ENCODE measurements at places on chromosomes 4 and X.

DNA sequence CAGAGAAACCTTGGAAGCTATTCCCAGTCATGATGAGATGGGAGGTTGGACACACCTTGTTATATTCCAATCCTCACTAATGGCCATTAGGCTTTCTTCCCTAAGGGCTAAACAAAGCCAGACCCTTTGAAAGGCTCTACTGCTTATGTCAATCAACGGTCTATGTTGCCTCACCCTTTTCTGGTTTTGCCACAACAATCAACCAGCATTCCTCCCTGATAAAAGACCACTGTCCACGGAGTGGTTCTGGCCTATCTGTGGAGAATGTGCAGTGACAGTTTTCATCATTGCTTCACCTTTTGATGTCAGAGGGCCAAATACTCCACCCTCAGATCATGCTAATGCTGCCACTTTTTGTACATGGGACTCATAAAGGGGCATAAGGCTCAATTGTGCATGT lies 913.4 kb downstream of the RPA4 start:
- no peak for DNase-seq

GRCh38 chr4:113675731-113676697 lies 85.5 kb downstream of the CAMK2D start:
- DNase-seq: no peak

DNA sequence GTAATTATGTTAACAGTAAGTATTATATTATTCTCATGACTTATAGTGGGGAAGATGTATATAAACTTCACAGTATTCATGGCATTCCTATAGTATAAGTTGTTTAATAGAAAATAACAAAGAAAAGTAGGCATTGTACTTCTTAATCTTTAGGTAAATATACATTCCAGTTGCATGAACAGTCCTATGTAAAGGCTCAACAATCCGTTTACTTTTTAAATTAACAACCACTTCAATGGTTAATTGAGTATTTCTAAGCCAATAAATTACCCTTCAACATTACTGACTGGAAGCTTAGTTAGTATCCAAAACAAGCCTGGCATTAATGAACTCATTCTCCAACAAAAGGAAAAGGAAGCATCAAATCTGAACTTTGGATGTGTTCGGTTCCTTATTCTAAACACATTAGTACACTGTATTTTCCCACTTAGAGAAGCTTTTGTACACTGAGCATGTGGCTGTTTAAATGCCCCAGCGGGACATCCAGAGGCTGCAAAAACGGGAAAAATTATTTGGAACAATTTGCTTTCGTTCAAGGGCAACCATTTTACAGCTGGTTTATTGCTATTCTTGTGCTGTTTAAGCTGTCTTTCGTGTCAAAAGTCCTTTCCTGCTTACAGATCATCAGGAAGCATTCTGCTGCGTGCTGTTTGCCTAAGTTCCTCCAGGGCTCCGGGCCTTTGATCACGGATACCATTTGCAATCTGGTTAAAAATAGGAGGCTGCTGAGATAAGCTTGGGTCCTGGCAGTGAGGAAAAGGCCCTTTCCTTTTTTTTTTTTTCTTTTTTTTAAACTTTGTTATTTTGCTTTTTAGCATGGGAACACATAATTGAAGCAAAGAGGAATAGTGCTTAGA lies 460.3 kb downstream of the SPRY1 start:
- DNase-seq: no peak

- DNase-seq: no peak
Observed at GRCh38 chr4:52852711-52853110, 9.4 kb upstream of the RASL11B start.

DNA sequence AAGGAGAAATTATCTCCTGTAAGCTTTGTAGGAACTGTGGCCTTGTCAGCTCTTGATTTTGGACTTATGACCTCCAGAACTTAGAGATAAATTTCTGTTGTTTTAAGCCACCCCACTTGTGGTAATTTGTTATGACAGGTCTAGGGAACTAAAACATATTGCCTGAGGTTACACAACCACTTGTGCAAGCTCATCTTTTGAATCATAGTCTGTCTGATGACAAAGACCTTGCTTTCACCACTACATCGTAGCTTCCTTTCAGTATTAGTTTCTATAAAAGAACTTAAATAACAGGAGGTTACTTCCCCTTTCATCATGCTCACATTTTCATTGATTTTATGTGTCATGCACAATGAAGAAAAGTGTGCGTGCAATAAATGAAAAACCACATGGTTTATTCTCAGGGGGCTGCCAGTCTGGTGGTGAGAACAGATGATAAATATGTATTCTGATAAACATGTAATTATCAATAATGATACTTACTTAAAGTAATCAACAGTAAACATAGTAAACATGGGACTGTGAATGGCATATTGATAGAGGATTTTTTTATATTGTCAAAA lies 690.0 kb upstream of the HS3ST1 start:
- no peak for DNase-seq

GRCh38 chr4:22338796-22339195 lies 177.1 kb downstream of the ADGRA3 start:
- no peak for DNase-seq

GRCh38 chr4:7792616-7793015 lies 147.0 kb downstream of the AFAP1 start:
- DNase-seq: no peak

GRCh38 chr4:158121161-158121579 lies 51.7 kb downstream of the GASK1B start:
- no peak for DNase-seq

DNA sequence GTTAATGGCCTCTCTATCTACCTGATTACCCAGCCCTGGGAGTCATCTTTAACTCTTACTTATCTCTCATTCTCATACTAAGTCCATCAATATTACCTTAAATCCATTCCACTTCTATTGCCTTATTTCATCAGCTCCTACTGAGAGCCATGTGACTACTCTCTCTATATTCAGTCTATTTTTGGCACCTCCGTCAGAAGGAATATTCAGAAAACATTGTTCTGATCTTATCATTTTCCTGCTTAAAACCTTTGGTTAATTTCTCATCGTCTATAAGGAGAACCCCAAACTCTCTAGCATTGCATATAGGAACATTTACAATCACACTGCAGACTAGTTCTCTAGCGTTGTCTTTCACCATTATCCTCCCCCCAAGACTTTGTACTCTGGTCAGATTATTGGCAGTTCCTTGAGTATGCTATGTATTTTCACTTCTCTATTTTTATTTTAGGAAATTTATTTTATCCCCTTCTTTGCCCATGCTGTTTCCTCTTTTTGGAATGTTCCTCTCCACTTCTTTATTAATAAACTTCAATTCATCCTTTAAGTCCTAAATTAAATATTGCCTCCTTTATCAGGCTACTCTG lies 13.7 kb upstream of the AMMECR1 start:
- DNase-seq: no peak

- no peak for DNase-seq
Observed at GRCh38 chrX:101206471-101206870, 13.1 kb upstream of the DRP2 start.

DNA sequence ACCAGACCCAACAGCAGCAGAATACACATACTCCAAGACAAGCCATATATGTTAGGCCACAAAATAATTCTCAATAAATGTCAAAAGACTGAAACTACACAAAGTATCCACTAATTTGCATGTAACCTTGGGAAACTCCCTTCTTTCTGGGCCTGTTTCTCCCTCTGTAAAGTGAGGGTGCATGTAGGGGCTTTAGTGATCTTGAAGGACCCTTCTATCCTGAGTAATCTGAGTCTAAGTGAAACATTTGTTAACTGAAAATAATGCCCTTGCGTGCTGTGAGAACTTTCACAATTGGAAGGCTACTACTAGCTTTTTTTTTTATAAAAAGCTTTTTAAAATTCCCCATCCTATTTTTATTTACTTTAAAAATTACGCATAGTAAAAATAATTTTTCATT lies 125.2 kb downstream of the NEXMIF start:
- no peak for DNase-seq

- no peak for DNase-seq
Observed at GRCh38 chrX:9676738-9677097, 88.9 kb downstream of the GPR143 start.

DNA sequence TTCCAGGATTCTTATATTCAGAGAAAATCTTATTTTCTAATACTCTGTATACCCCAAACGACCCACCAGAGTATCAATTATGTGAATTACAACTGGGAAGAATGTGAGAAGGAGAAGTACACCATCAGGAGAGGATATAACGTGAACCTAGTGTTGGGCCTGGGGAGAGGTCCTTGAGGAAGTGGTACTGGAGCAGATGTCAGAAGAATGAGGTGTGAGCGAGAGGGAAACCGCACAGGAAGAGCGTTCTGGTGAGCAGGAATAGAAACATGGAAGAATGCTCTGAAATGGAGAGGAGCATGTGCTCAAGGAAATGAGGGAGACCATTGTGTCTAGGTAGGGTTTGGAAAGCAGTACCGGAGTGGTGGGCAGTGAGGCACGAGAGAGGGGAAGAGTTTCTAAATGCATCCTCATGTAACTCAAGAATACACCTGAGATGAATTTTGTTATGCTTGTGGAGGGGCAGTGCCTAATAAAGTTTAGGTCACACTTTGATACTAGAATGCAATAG lies 151.6 kb downstream of the GRID2 start:
- no peak for DNase-seq

DNA sequence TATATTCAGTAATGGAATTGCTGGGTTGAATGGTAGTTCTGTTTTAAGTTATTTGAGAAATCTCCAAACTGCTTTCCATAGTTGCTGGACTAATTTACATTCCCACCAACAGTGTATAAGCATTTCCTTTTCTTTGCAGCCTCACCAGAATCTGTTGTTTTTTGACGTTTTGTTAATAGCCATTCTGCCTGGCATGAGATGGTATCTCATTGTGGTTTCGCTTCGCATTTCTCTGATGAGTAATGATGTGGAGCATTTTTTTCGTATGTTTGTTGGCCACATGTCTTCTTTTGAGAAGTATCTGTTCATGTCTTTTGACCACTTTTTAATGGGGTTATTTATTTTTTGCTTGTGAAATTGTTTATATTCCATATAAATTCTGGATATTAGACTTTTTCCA lies 13.6 kb upstream of the MAGED4B start:
- DNase-seq: no peak

DNA sequence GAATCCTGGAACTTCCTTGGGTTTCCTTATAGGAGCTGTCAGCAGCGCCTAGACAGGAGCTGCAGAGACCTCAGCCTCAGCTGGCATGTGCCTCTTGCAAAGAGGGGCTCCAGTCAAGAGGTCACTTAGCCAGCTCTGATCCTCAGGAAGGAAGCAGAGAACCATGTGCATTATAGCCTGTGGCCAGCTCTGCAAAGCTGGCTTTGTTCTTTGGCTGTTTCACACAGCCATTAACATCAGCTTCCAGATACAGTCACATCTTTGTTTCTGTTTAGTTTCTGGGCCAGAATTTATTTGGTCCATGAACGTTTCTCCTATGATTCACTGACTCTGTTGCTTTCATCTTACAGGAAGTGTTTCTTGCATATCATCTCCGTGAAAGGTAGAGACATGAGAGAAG lies 92.4 kb downstream of the CC2D2A start:
- no peak for DNase-seq

DNA sequence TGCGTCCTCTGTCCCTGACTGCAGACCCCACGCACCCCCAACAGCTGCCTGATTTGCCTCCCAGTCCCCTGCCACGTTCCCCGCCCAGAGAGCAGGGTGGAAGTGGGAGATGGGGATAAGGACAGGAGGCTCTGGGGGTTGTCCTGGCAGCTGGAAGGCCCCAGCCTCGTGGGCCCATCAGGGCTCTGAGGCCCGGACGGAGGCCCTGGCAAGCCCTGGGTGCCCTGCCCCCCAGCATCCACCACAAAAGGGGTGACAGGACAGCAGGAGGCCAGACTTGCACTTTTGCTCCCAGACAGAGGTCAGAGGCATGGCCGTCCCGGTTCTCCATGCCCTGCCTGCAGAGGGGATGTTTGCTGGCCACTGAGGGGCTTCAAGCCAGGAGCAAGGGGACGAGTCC lies 4.7 kb downstream of the SH3TC1 start:
- no peak for DNase-seq

DNA sequence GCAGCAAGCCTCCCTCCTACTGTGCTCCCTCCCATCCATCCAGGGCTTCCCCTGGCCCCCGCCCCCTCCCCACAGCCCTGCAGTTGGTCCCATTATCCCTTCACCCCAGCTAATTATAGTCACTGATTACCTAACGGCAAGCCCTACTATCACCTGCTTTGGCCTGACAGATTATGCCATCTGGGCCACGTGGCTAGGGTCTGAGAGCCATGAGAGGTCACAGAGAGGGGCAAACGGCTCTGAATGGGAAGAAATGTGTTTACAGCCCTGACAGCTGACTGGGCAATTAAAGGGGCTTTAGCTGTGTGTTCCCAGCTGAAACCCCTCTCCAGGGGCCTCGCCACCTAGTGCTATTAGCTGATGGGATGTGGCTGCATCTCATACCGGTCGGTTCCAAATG lies 134.4 kb upstream of the CPEB2 start:
- no peak for DNase-seq

- DNase-seq: no peak
Observed at GRCh38 chr4:10461850-10462400, 4.7 kb upstream of the ZNF518B start.

DNA sequence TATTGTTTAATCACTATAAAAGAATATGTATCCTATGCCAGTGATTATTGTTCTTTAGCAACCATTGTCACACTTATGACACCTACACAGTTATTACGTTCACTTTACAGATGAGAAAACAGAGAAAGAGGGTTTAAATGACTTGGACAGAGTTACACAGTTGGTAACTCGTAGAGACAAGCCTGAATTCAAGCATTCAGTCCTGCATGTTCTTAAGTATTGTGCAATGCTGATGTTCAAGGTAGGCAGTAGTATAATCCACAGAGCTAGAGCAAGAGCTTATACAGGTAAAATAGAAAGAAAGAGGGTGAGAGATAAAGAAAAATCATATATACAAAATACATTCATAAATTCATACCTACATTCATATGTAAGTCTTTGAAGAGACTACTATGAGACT lies 249.8 kb upstream of the ANXA10 start:
- DNase-seq: no peak

DNA sequence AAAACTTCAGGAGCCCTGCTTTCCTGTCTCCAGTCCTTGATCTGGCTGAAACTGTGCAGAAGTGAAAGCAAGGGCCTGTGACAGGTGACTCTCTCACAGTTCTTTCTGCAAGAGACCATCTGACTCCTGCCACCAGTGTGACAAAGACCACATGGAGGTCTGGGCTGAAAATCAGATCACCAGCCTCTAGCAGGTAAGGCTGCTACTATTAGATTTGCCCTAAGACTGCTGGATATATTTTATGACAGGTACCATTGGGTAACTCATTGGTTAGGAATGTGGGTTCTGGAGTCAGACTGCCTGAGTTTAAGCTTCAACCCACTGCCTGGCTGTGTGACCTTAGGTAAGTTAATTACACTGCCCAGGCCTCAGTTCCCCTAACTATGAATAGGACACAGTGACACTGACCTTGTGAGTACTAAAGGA lies 163.3 kb upstream of the SLC7A11 start:
- no peak for DNase-seq

DNA sequence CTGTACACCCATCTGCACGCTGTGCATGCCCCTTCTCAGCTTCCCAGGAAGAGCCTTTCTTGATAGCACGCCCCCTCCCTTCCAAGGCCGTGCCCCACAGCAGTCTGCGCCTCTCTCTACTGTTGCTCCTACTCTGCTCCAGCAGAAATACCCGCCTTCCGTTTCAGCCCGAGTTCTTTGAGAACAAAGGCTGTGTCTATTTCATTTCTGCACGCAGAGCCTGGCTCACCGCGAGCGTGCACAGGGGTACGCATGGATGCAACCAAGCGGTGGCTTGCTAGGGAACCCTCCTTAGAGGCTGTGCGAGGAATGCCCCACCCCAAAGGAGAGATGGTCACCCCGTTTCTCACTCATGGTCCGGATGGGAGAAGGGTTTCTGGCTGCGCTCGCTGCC lies 485 bp downstream of the AADAT start:
- DNase-seq: no peak

- DNase-seq: no peak
Observed at GRCh38 chr4:188042191-188042590, 46.6 kb downstream of the ZFP42 start.
